MCF 10A (cell line): ENCODE measurements at places on chromosomes 12 and 14.

- DNase-seq = no peak
Measured at GRCh38 chr12:88896958-88897357, 316.7 kb upstream of the KITLG start.

DNA sequence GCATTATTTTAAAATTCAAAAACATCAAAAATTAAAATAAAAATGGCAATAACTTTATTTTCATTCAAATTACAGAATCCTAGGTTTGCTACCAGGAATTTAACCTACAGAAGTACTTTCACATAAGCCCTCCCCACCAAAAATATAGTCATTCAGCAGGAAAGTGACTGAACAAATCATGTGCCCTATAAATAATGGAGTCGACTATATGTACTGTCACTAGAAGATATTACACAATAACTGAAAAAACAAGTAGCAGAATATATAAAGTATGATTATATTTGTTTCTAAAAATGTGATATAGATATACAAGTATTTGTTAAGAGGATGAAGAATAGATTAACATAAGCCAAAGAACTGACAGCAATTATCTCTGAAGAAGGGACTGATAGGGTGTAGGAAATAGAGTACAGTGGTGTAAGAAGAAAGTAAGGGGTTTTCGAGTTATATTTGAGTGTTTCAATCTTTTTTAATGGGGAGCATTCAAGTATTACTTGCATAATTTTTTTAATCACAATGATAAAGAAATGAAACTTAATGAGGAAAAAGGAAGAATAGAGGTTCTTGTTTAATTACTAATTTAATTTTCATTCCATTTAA is 7.9 kb downstream of the C2CD5 start:
- no peak for DNase-seq

- DNase-seq = no peak
Measured at GRCh38 chr12:78156751-78157150, 326.1 kb downstream of the NAV3 start.

DNA sequence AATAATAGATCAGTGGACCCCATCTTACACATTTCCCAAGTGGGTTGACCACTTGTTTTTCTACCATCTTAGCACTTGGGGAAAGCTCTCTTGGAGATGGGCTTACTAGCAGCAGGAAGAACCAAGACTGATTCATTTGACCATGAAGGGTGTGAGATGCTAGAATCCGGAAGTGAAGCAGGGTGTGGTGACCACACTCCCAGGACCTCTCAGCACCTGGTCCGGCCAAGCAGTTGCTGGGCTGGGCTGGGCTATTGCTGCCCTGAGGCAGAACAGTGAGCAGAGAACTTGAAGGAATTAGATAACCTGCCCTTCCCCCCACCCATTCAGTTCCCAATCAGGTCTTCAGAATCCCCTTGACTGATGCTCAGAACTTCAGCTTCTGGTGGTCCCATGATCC is 24.4 kb downstream of the ADCY6 start:
- DNase-seq = peak; percentile 2

DNA sequence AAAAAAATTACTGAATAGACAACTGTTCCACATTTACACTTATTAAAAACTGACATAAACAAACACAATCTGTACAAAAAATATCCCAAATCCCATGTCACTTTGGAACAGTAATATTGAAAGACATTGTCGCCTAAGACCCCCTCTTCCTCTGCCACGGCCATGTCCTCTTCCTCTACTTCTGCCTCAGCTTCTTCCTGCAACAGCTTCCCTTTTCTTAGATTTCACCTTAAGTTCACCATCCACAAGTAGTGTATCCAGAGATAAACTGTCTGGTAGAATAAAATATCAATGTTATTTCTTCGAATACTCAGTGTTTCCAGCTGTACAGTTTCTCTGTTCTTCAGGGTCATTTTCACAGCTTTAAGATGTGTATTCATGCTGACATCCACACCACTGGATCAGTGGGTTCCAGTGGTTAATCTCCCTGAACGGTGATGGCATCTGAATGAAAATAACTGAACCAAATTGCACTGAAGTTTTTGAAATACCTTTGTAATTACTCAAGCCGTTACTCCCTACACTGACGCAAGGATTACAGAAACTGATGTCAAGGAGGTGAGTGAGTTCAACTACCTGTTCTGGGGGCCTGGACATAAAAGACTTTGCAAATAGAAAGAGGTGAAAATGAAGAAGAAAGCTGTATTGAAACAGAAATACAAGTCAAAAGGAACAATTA is 208.5 kb downstream of the C12orf50 start:
- peak; percentile 64 for DNase-seq

- DNase-seq = peak; percentile 90
Measured at GRCh38 chr12:108839018-108839889, 18.1 kb downstream of the SSH1 start.

- no peak for DNase-seq
Measured at GRCh38 chr14:84532016-84532415, 997.9 kb upstream of the FLRT2 start.

GRCh38 chr14:74238974-74239847 is at the start of gene VSX2:
TSS of gene VSX2 (plus strand) at chr14:74239449. CDS start at chr14:74239562, 113 bp downstream.
- no peak for DNase-seq

GRCh38 chr14:79551523-79551922 is 659.8 kb downstream of the DIO2 start:
- DNase-seq = no peak

GRCh38 chr14:90560558-90560957 is 163.7 kb downstream of the CALM1 start:
- no peak for DNase-seq

- no peak for DNase-seq
Measured at GRCh38 chr12:131177599-131177998, 223.9 kb downstream of the ADGRD1 start.

DNA sequence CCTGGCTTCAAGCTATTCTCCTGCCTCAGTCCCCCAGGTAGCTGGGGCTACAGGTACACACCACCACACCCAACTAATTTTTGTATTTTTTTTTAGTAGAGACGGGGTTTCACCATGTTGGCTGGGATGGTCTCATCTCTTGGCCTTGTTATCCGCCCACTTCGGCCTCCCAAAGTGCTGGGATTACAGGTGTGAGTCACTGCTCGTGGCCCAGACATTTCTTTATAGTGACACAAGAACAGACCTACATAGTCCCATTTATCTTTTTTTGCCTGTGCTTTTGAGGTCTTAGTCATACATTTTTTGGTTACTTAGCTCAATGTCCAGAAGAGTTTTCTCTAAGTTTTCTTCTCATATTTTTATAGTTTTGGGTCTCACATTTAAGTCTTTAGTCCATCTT is 247.4 kb downstream of the SYT10 start:
- DNase-seq = no peak

DNA sequence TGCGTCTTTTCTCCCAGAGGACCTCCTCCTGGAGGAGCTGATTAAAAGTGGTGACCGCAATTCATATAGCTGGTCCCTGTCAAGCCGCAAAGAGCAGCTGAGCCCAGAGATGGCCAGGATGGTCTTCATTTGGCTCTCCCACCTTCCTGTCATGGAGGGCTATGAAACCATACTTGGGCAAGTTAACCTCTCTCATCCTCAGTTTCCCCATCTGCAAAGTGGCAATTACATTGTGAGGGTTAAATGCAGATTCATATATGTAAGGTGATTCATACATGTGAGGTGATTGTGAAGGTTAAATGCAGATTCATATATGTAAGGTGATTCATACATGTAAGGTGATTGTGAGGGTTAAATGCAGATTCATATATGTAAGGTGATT is 3.6 kb upstream of the TESC start:
- DNase-seq = no peak

GRCh38 chr12:93784339-93785086 is 107.3 kb downstream of the CRADD start:
- peak; percentile 49 for DNase-seq

- DNase-seq = no peak
Measured at GRCh38 chr12:59636945-59637691, 41.3 kb downstream of the SLC16A7 start.

DNA sequence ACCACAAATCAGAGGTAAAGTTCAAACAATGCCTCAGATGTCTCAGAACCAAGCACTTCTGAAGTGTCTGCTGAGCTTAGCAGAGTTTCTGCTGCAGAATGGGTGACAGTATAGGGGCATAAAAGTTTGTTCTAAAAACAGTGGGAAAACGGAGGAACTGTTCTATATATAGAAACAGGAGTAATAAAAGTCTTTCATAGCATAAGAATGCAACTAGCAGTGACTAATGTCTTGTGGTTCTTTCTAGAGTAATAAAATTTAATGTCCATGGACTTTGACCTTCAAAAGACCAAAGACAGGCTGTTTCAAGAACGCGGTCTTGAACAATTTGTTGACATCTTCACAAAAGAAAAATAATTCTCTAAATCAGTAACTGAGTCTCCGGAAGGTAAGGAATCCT is 107.5 kb upstream of the FAR2 start:
- DNase-seq = peak; percentile 52

DNA sequence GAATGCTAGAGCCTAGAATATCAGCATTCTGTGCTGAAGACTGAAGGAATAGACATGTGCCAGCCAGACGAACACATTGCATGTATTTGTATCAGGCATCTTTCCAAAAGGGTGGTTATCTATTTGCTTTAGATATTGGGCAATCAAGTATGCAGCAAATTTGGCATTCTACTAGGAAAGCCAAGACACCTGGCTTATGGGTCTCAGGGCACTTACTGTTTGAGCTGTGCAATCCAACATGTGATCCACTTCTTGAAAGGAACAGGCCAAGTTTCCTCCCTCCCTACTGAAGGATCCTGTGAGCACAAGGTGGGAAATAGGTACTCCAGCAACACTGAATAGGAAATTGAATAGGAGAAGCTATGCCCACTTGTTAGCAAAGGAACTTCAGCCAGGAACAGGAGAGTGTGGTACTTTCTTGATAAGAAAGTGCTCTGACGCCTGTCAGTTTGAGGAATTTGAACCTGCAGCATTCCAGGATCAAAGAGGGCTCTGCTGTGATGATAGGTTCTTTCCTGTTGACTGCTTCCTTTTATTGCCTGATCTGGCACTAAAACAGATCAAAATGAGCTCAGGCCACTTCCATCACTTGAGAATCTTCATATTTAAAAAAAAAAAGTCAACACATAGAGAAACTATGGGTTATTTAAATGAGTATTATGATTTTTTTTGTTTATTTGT is 20.6 kb downstream of the OR6S1 start:
- DNase-seq = peak; percentile 17

DNA sequence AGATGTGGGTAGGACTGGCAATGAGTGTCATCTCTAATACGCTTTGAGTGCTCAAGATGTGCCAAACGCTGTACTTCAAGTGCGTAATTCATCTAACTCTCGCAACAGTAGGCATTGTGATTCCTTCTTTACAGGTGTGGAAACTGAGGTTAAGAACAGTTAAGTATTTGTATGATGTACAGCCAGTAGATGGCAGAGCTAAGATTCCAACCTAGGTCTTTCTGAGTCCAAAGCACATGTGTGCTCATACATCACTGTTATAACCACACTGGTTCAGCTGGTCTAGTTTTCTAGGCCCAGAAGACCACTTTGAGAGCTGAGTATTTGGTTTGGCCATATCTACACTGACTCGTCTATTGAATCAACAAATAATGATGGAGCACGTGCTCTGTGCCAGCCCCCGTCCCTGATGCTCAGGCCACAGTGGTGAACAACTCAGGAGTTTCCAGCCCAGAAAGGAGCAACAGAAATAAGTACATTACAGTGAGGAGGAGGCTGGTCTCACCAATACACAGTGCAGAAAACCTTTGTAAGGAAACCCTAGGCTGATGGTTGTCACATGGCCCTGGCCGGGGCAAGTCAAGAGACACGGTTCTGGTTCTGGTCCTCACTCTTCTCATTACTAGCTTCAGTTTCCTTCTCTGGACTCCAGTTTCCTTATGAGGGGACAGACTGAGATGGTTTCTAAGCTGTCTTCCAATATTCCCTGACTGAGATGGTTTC is 69.3 kb upstream of the SCN8A start:
- DNase-seq = no peak

- DNase-seq = peak; percentile 4
Measured at GRCh38 chr12:118611295-118611694, 234.9 kb downstream of the SUDS3 start.

DNA sequence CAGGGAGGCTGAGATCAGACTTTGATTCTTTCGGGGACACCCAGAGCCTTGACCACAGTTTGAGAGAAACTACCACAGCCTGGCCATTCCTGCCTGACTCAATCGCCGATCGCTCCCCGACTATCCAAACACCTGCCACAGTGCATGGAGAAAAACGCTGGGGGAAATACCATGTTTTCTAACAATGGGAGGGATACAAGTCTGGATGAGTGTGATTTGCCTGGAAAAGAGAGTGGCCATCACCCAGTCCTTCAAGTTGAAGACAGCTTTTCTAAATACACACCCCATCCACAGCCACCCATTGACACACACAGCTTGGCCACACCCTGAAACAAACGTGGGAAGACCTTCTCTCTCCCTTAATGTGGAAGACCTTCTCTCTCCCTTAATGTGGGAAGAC is 6.7 kb upstream of the VASH1 start:
- DNase-seq = no peak

DNA sequence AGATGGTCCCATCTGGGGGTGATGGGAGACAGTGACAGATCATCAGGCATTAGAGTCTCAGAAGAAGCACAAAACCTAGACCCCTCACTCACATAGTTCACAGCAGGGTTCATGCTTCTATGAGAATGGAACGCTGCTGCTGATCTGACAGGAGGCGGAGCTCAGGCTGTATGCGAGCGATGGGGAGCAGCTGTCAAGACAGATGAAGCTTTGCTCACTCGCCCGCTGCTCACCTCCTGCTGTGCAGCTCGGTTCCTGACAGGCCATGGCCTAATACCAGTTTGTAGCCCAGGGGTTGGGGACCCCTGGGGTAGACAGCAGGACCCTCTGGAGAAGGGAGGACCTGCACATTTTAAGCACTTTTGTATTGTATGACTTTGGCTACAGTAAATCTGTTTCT is 111.2 kb downstream of the LGMN start:
- no peak for DNase-seq

GRCh38 chr14:105166571-105167302 is 1.8 kb downstream of the JAG2 start:
- peak; percentile 48 for DNase-seq

GRCh38 chr14:68916358-68916941 is 62.7 kb downstream of the ACTN1 start:
- DNase-seq = no peak

DNA sequence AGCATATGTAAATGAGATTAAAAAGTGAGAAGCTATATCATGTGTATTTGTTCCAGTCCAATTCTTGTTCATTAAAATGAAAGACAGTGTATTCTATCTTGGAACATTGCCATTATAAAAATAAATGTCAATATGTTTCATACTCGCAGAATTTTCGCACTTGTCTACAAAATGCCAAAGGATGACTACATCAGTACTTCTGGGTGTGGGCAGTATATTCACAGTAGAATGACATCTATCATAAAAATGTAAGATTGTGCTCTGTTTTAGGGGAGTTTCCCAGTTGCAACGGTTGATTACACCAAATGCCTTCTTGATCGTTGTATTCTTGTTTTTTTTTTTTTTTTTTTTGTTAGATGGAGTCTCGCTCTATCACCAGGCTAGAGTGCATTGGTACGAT is 292.3 kb upstream of the E2F7 start:
- no peak for DNase-seq

DNA sequence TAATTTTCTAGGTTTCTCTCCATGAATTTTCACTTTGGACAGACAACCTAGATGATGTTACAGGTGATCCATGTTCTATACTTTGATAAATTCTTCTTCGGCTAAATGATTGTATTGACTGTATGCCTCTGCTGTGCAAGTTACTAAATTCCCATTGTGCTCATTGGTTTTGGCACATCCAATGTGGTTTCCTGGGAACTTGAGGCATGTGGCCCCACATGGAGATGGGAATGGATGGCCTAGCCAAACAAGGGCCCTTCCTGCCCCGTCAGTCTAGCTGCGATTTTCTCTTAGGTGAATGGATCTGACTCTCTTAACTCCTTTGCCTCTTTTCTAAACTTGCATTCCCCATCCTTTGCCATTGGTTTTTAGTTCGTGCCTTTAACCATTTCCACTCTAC is 186.2 kb downstream of the PELI2 start:
- DNase-seq = no peak
